ENCODE measurements at places on chromosomes 12 and 14.
A peak's percentile ranks its signal among the peaks of the same experiment; 100 is the strongest.

DNA sequence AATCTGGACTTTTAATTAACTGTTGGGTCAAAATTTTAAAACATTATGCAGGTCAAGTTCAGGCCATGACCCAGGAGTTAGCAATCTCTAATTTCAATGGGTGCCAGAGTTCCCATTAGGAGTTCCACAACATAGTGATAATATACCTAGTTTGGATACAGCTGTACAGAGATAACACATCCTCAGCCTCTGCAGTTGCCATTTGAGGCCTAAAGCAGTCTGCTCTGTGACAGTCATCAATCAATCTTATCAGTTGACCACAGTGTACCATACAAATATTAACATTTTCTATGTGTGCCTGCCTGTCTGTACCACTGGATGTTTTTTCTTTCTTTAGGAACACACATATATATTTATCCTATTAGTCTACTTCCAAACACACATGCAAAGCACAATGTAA is 54.0 kb upstream of the BBS10 start:
- DNase-seq: no peak

DNA sequence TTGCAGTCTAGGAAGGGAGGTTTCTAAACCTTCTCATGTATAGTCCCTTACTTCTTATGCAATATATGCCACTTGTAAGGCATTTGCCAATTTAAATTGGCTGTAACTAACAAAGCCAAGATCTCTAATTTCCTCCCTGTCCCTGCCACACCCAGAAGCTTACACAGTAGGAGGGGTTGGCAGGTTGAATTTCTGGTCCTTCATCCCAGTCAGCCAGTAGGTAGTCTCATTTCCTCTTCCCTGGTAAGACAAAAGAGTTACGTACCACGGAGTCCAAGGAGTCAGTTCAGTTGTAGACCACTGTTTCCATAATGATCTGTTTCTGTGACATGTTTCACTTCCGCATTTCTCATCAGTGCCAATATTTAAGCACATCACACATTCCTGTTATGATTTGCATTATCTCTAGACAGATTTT is 47.0 kb upstream of the PLBD1 start:
- no peak for DNase-seq

DNA sequence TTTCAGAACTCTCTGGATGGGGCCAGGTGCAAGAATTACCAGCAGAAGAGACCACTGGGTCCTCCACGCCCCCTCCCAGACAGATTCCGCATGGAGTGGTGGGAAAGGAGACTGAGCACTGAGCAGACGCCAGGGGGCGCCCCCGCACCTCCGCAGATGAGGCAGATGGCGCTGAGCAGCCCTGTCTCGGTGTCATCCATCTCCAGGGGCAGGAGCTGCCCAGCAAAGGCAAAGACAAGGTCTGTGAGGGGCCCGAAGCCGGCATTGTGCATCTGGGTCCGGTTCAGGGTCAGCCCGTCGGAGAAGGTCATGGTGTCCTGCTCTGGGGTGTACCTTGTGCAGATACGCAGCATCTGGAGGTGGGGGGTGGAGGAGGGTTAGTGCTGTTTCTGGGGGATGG is 6.3 kb upstream of the ITGB7 start:
- peak; percentile 76 for DNase-seq

DNA sequence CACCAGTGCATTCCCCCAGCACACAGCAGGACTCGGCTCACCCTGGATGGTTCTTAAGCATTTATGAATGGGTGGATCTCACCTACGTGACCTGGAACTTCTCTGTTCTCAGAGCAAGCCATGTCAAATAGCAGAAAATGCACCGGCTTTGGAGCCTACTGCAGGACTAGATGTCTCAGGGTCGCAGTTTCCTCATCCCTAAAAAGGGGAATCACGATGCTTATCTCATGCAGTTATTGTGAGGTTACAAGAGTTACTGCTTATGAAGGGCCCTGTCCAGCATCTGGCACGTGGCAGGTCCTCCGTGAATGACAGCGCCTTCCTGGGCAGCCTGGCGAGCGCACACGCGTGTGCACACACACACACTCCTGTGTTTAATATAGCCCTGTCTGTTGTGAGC is 128.5 kb downstream of the ETV6 start:
- no peak for DNase-seq

GRCh38 chr14:57822081-57822480 is 43.8 kb downstream of the SLC35F4 start:
- no peak for DNase-seq

GRCh38 chr14:20624495-20625070 is 16.9 kb downstream of the OR6S1 start:
- DNase-seq: peak; percentile 24

- no peak for DNase-seq
Observed at GRCh38 chr12:6310771-6311610, 509 bp downstream of the PLEKHG6 start.
